Activated naive CD8-positive, alpha-beta T cell treated with anti-CD3 and anti-CD28 coated beads, Interleukin-2, amount 50 U/mL, for 24 hours (primary cell): ENCODE measurements at places on chromosomes 4 and X.

DNA sequence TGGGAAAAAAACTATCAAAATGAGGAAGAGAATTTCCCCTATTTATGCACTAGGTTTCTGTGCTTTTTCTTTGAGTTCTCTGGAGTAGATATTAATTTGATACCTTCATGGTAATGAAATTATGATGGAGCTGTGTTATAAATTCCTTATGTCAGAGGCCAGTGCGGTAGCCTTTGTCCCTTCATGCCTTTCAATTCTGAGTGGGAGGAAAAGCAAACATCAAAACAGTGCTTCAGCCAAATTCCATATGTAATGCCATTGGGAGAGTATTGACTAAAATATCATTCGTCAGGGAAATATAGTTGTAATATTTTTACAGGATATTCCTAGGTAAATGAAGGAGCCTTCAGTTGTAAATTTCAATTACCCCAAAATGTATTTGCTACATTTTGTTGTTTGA is 17.5 kb upstream of the RGN start:
- H3K4me3 ChIP-seq: no peak overlapping the region
- no peaks in the 10 kb centered on the region for H3K27me3 ChIP-seq
- H3K36me3 ChIP-seq: no peaks in the 10 kb centered on the region
- DNase-seq: no peak
- H3K27ac ChIP-seq: no peak overlapping the region

DNA sequence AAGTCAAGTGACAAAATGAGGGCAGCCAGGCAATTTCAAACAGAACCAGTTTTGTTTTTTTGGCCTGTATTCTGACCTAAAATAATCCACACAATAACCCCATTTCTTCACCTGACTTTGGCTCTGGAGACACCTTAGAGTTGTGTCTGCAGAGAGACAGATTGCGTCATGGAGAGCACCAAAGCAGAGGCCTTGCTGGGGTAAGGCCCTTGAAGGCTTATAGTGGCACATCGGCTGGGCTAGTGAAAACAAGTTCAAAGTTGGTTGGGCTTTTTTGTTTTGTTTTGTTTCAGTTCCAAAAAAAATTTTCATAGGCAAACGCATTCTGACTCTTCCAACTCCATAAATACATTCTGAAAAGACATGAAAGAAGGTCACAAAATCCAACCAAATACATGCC is 34.4 kb downstream of the PARM1 start:
- H3K27ac ChIP-seq: no peak overlapping the region
- no peak for DNase-seq
- no peak overlapping the region for H3K4me3 ChIP-seq
- no peaks in the 10 kb centered on the region for H3K36me3 ChIP-seq
- no peaks in the 10 kb centered on the region for H3K4me1 ChIP-seq

GRCh38 chr4:98222306-98222705 is 38.9 kb upstream of the RAP1GDS1 start:
- H3K4me1 ChIP-seq: no peaks in the 10 kb centered on the region
- H3K36me3 ChIP-seq: no peaks in the 10 kb centered on the region
- peaks cover 2% of the 10 kb centered on the region for H3K27me3 ChIP-seq
- no peak overlapping the region for H3K27ac ChIP-seq
- DNase-seq: no peak
- H3K4me3 ChIP-seq: no peak overlapping the region

DNA sequence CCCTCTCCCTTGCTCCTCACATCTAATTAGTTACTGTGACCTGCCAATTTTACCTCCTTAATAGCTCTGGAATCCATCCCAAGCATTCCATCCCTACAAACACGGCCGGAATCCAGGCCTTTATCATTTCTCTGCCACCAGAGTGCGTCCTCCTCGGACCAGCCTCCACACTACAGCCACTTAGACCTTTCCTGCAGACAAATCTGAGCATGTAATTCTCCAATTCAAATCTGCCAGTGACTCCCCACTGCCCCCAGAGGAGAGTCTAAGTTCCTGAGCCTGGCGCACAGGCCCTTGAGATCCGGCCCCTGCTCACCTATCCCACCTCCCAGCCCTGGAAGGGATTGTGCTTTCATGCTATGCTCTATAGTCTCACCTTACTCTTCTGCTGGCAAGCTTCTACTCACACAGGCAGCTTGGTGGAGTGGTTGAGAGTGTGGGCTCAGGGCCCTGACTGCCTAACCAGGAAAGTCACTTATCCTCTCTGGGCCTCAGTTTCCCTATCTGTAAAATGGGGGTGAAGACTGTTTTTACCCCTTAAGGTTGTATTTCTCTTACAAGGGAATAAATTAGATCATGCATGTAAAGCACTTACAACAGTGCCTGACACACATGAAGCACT is 31.2 kb downstream of the PJA1 start:
- DNase-seq: no peak
- no peaks in the 10 kb centered on the region for H3K36me3 ChIP-seq
- H3K27ac ChIP-seq: no peak overlapping the region
- H3K27me3 ChIP-seq: peaks cover 28% of the 10 kb centered on the region

- no peak for DNase-seq
- no peaks in the 10 kb centered on the region for H3K27me3 ChIP-seq
- no peaks in the 10 kb centered on the region for H3K36me3 ChIP-seq
- H3K27ac ChIP-seq: no peak overlapping the region
- H3K4me3 ChIP-seq: no peak overlapping the region
Measured at GRCh38 chr4:144294211-144294610, 153.7 kb upstream of the GYPA start.

- DNase-seq: no peak
- no peak overlapping the region for H3K27ac ChIP-seq
- H3K27me3 ChIP-seq: no peaks in the 10 kb centered on the region
- H3K4me1 ChIP-seq: no peaks in the 10 kb centered on the region
- peaks cover 13% of the 10 kb centered on the region for H3K36me3 ChIP-seq
Measured at GRCh38 chr4:150794706-150795105, 212.8 kb downstream of the MAB21L2 start.

DNA sequence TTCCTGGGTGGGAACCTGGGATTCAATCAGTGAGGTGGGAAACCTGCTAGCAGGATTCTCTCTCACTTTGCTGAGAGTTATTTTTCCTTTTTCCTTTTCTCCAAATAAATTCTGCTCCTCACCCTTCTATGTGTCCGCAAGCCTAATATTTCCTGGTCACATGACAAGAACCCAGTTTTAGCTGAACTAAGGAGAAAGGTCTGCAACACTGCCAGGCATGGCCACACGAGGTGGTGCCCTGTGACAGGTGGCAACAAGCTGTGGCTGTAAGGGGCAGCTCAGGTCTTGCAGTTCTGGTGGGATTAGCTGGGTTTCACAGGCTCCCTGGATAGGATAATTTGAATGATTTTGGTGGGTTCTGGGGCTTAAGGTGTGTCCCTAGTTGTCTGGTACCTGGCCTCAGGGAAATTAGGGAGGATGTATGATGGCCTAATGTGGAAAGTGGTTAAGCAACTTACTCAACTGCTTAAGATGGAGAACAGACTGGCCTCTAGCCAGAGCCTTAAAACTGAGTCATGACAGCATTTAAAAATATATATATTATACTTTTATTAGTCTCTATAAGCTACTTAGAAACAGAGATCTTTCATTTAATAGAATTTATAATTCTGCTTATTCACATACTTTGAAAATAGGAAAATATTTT is 215.0 kb downstream of the IL15 start:
- peaks cover 4% of the 10 kb centered on the region for H3K27me3 ChIP-seq
- H3K36me3 ChIP-seq: no peaks in the 10 kb centered on the region
- DNase-seq: no peak

DNA sequence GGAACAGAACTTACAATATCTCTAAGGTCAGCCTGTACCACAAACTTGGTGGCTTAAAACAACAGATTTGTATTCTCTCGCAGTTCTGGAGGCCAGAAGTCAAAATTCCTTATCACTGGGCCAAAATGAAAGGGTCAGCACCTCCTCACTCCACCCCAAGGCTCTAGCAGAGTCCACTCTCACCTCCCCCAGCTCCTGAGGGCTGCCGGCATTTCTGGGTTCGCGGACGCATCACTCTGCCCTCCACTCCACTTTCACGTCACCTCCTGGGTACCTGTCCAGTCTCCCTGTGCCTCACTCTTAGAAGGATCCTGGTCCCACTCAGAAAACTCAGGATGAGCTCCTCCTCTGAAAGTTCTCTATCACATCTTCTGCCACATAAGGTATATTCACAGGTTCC is 34.6 kb downstream of the JAKMIP1 start:
- peaks cover 2% of the 10 kb centered on the region for H3K27me3 ChIP-seq
- H3K4me1 ChIP-seq: no peaks in the 10 kb centered on the region
- H3K27ac ChIP-seq: no peak overlapping the region
- no peak overlapping the region for H3K4me3 ChIP-seq
- H3K36me3 ChIP-seq: peaks cover 2% of the 10 kb centered on the region

DNA sequence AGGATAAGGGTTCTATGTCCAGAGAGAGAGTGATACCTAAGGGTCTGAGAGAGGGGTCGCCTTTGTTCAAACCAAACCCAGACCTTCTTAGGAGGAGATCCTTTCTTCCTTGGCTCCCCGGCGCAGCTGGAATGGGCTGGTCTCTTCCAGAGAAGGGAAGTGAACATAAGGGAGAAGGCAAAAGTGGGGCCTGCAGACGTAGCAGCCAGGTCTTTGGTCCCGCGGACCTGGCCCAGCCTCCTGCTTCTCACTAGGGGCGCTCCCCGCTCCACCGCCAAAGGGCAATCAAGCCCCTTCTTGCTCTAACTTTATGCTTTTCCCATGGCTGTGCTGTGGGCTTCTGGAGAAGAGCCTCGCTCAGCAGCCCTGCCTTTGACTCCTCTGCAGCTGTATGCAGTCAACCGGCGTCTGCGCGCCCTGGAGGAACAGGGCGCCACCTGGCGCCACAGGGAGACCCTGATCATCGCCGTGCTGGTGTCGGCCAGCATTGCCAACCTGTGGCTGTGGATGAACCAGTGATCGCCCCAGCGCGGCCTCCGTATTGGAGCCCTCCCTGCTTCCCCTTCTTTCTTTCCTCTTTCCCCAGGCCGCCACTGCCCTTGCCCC is 6.5 kb downstream of the FATE1 start:
- H3K27ac ChIP-seq: no peak overlapping the region
- no peaks in the 10 kb centered on the region for H3K4me1 ChIP-seq
- H3K4me3 ChIP-seq: no peak overlapping the region
- no peaks in the 10 kb centered on the region for H3K36me3 ChIP-seq
